Kidney (tissue), 22 donors: ENCODE measurements at places on chromosomes 5 and 9. TPM values are rescaled to one million over a fixed set of nuclear protein-coding genes. Genes with fewer than 3 reads are reported as not detected.

GRCh38 chr5:98424681-98425450 is 348.6 kb upstream of the RGMB start:
- no peaks in the 10 kb centered on the region for H3K4me1 ChIP-seq
- DNase-seq, result peak; percentile 76
- H3K36me3 ChIP-seq, result no peaks in the 10 kb centered on the region
- no peaks in the 10 kb centered on the region for H3K27me3 ChIP-seq
- H3K4me3 ChIP-seq, result no peak overlapping the region

GRCh38 chr9:134208310-134208841 is 44.0 kb upstream of the RNU6ATAC start:
- no peaks in the 10 kb centered on the region for H3K27me3 ChIP-seq
- no peak for DNase-seq
- no peak overlapping the region for H3K27ac ChIP-seq
- H3K4me3 ChIP-seq, result no peak overlapping the region
- H3K36me3 ChIP-seq, result no peaks in the 10 kb centered on the region

DNA sequence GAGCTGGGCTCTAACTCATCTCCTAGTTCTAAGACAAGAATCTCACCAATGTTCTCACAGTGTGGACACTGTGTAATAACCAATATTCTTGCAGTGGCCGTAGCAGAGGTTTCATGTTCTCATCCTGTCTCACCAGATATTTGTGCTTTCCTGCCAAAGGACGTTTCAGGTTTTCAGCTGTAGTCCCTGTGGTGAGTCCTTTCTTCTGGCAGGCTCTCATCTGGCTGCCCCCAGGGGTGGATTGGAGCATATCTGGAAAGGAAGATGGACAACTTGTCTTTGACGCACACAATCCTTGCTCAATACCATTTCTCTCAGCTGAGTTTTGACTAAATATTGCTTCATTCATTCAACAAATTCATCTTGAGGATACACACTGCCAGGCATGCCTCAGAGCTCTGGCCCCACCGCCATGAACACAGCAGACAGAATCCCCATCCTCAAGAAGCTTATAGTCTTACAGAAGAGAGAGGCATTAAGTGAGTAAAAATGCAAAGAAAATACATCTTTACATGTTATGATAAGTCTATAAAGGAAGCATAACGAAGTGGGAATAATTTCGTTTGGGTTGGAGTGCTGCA is 33.8 kb upstream of the NEURL1B start:
- no peaks in the 10 kb centered on the region for H3K36me3 ChIP-seq
- no peaks in the 10 kb centered on the region for H3K27me3 ChIP-seq
- no peak for DNase-seq
- H3K4me1 ChIP-seq, result peaks cover under 1% of the 10 kb centered on the region
- peak overlapping the region; percentile 51 for H3K27ac ChIP-seq

DNA sequence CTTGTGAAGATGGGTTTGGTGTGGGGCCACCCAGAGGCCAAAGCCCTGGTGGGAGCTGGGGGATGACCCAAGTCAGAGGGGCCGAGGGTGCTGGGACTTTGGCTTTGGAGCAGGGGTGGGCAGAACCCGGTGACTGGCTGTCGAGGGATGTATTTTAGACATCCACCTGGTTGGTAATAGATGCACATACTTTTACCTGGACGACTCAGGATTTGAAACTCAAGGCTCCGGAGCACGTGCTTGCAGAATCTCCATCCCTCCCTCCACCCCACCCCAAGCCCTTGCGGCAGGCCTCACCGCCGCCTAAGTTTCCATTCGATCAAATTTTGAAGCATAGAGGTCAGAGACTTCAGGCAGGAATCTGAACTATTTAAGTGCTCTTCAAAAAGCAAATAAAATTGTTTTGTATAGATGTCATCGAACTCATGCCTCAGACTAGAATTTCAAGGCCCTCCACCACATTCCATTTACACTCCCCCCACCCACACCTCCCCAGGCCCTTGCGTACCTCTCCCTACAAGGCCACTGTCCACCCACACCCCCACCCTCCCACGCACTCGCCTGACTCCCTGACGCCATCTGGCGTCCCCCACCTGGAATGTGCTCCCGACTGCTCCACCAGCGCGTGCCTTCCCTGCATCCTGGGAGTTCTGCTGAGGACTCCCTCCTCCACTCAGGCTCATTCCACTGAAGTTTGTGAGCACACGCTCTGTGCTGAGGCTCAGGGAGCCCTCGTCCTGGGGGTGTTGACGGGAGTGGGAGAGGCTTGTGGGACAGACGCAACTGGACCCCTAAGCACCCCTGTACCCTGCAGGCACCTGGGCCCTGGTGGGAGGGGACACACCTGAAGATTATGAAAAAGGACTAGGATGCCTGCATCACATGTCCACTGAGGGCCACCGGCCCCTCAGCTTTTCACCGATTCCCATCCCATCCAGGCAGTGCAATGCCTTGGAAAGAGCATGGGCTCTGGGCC is 56.4 kb upstream of the RPL26L1 start:
- H3K36me3 ChIP-seq, result peaks cover 3% of the 10 kb centered on the region
- no peaks in the 10 kb centered on the region for H3K27me3 ChIP-seq
- no peak overlapping the region for H3K4me3 ChIP-seq
- peak overlapping the region; percentile 97 for H3K27ac ChIP-seq
- H3K4me1 ChIP-seq, result no peaks in the 10 kb centered on the region
- peak; percentile 87 for DNase-seq

- no peak overlapping the region for H3K4me3 ChIP-seq
- no peaks in the 10 kb centered on the region for H3K27me3 ChIP-seq
- peak; percentile 32 for DNase-seq
These were observed 37.5 kb downstream of the GSN start for GRCh38 chr9:121305269-121305994.

PTGER4 gene
- 17.2 TPM for total RNA-seq

GRCh38 chr9:100803956-100804355 is 224.6 kb upstream of the PLPPR1 start:
- H3K27me3 ChIP-seq, result no peaks in the 10 kb centered on the region
- H3K27ac ChIP-seq, result no peak overlapping the region
- DNase-seq, result no peak
- H3K36me3 ChIP-seq, result no peaks in the 10 kb centered on the region

GRCh38 chr5:111682121-111682520 is 74.9 kb downstream of the NREP start:
- H3K27me3 ChIP-seq, result no peaks in the 10 kb centered on the region
- no peak overlapping the region for H3K4me3 ChIP-seq
- H3K36me3 ChIP-seq, result no peaks in the 10 kb centered on the region
- H3K4me1 ChIP-seq, result peaks cover 23% of the 10 kb centered on the region

DNA sequence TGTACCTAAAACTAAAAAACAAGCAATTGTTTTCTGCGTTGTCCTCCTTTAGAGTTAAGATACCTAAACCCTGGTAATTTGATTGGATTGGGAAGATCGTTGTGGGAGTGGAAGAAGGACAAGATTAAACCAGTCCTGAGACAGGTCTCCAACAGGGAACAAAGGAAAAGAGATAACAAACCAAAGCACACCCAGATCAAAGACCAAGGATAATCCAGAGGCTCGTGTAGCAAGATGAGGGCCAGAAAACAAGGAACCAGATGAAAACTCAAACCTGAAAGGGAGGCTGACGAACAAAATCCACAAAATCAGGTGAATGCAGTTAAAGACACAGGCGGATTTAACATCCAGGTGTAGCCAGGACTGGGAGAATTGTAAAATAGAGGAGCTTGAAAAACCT is 618.1 kb downstream of the SLCO4C1 start:
- H3K27me3 ChIP-seq, result no peaks in the 10 kb centered on the region
- no peak overlapping the region for H3K4me3 ChIP-seq
- no peaks in the 10 kb centered on the region for H3K36me3 ChIP-seq
- no peak for DNase-seq

- H3K4me3 ChIP-seq, result no peak overlapping the region
- peaks cover 4% of the 10 kb centered on the region for H3K27me3 ChIP-seq
- no peaks in the 10 kb centered on the region for H3K4me1 ChIP-seq
- H3K27ac ChIP-seq, result no peak overlapping the region
- DNase-seq, result no peak
- no peaks in the 10 kb centered on the region for H3K36me3 ChIP-seq
These were observed 14.5 kb downstream of the NTNG2 start for GRCh38 chr9:132176338-132176737.

PCSK5 gene
- total RNA-seq, result 14.7 TPM
